ENCODE measurements at places on chromosomes 7 and 10.

GRCh38 chr7:79506481-79506880, 53.0 kb upstream of the MAGI2 start:
- no peak for DNase-seq

- peak; percentile 86 for DNase-seq
Observed at GRCh38 chr10:27360581-27361172, 120.1 kb upstream of the ACBD5 start.

DNA sequence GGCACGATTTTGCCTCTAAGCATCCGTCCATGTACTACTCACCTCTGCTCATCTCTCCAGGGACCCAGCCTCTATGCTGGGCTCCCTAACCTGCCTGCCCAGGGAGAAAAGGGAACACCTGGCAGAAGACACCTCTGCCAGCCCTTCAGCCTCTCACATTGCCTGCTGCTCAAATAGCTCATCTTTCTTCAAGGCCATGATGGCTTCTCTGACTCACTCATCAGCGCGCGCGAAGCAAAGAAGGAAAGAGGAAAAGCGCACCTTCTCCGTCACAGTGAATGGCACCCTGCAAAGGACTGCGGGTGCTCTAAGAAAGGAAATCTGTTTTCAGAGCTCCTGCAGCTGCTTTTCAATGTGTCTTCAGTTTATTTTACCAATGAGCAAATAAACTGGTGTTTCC, 174.0 kb downstream of the PRKAG2 start:
- no peak for DNase-seq

GRCh38 chr7:83782628-83783027, 133.7 kb upstream of the SEMA3E start:
- no peak for DNase-seq

GRCh38 chr7:36497775-36498174, 108.1 kb downstream of the ANLN start:
- no peak for DNase-seq

- no peak for DNase-seq
Observed at GRCh38 chr10:5364890-5365338, at the start of gene UCN3. Gene UCN3 (plus strand): TSS chr10:5364966. CDS start chr10:5373721, 8,755 bp downstream.

DNA sequence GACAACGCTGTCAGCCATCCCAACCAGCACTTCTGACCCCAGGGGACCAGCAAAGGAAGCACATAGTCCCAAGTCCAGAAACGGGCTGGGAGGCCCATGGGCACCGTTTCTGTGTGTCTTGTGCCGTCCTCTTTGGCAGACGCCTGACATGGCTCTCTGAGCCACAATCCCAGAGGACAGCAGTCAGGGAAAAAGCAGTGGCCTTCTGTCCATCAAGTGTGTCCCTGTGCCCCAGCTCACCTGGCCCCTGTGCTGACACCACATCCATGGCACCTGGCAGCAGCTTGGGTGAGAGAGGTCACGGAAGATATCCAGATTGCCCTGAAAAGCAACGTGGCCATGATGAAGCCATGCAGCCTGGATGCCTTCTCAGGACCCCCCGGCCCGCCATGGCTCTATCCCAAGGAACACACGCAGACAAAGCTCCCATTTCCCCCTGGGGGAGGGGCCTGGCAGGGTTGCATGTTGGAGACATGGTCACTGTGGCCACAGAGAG, 38.1 kb upstream of the ANTXRL start:
- no peak for DNase-seq

DNA sequence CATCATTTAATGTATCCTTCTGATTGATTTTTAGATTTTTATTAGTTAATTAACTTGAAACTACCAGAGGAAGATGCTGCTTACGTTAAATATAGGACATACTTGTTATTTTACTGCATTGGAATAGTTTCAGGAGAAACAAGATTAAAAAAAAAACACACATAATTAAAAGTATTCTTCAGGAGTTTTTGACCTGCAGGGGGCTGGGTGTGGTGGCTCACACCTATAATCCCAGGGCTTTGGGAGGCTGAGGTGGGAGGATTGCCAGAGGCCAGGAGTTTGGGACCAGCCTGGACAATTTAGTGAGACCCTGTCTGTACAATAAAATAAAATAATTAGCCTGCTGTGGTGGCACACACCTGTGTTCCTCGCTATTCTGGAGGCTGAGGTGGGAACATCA, 10.7 kb downstream of the CBLL1 start:
- DNase-seq, result no peak

GRCh38 chr10:119478111-119478802, 64.3 kb downstream of the RGS10 start:
- no peak for DNase-seq

GRCh38 chr10:7577176-7577575, 89.6 kb downstream of the ITIH5 start:
- DNase-seq, result no peak
